ENCODE measurements at places on chromosomes 3 and 15.

DNA sequence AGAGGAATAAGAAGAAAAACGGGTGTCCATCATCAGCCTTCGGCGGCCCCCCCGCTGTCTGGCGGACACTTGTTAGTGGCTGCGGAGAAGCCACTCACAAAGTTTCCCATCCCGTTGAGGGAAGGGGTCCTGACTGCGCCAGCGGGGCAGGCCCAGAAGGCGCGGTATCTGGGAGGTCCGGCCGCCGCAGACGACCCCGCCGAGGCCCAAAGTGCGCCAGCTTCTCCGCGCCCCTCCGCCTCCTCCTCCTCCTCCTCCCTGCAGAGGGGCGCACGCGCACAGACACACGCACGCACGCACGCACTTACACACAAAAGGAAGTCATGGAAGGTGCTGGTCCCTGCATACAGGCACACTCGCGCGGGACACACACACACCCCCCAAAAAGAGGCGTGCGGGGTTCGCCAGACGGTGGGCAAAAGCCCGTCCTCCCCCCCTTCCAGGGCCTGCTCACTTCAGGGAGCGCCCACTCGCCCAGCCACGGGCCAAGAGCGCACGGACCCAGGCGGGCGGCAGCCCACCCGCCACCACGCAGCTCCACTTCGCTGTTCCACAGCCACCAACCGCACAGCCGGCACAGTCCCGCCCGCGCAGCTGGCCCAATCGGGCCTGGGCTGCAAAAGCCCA, 18.0 kb downstream of the ZNF148 start:
- DNase-seq = peak; percentile 43

GRCh38 chr3:123745184-123745855, 138.8 kb downstream of the MYLK start:
- no peak for DNase-seq

GRCh38 chr3:47855461-47856383, 52.8 kb downstream of the DHX30 start:
- DNase-seq = no peak

DNA sequence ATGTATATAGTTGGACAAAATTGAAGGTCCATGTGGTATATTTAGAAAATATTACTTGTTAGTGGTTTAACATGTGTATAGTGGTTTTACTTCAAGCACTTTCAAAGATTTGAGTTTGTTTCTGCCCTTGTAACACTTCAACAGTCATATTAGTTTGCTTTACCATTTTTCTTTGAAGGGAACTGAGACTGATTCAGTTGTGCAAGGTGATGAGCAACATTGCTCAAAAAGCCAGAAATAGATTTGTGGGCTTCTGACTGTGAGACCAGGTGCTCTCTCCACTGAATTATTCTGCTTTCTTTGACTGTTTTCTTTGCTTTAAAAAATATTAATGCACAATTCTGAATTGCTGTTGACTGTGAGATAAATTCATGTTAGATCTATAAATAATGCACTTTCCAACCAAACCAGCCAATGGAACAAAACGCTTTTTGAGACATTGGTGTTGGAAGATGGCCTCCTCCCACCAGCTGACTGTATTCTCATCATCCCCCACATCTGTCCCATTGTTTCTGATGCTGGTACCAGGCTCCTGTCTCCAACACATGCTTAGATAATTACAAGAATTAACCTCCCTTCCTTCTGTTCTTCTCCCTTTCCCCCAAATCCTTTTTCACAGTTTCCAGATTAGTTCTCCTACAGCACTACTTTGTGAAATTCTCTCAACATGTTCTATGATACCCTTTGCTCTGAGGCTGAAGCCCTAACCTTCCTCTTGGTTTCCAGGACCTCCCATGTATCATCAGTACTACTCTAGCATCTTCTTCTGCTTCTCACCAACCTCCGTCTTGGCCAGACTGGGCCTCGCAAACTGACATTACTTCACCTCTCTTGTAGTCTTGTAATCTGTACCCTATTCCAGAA, 27.9 kb downstream of the PLCL2 start:
- DNase-seq = no peak

DNA sequence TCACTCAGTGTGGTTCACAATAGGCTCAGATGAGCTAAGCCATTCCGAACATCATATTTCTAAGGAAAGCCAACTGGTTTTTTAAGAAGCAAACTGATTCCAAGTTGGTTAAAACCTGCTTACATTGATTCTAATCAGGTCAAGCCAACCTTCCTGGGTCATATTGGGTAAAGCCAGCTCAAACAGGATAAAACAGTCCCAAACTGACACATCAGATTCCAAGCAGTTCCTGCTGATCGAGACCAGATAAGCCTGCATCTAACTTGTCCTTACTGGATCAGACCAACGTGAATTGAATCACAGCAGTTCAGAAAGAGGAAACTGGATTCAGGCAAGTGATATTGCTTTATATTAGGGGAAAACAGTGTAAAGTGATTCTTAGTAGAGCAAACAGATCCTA, 18.6 kb upstream of the THSD4 start:
- DNase-seq = no peak

- no peak for DNase-seq
Measured at GRCh38 chr15:48384616-48385015, 53.4 kb downstream of the DUT start.

- no peak for DNase-seq
Measured at GRCh38 chr15:35505809-35506208, 40.2 kb downstream of the DPH6 start.

DNA sequence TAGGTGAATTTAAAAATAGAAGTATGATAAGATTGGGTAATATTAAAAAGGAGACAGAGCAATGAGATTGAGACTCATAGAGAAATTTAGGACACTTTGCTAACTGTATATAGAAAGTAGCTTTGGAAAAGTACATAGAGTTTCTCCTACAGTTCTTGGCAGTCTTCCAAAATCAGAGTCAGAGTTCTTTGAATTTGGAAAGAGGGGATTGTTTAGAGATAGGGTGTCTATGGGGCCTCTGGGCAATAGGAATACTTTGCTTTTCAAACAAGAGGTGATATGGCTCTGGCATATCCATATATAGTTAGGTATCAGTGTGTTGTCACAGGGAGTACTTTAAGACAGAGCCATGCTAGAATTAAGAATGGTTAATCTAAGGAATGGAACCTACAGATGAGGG, 477.1 kb upstream of the KCNMB2 start:
- DNase-seq = no peak

Measured in activated CD4-positive, alpha-beta T cell treated with anti-CD3 and anti-CD28 coated beads, Interleukin-2, amount 50 U/mL, for 4 hours (primary cell).